Activated T-cell treated with anti-CD3 and anti-CD28 coated beads, Interleukin-2, amount 50 U/mL, for 4 hours (primary cell): ENCODE measurements at places on chromosomes 2 and 18. TPM values are rescaled to one million over a fixed set of nuclear protein-coding genes. Genes with fewer than 3 reads are reported as not detected.

Gene POTEJ
- total RNA-seq: not detected

Gene TSPYL6
- total RNA-seq: not detected

Gene FOXI3
- not detected for total RNA-seq

Gene SOX11
- not detected for total RNA-seq

Gene RGPD8
- 10.8 TPM for total RNA-seq
